ENCODE measurements at places on chromosomes 4 and X.
A peak's percentile ranks its signal among the peaks of the same experiment; 100 is the strongest.

DNA sequence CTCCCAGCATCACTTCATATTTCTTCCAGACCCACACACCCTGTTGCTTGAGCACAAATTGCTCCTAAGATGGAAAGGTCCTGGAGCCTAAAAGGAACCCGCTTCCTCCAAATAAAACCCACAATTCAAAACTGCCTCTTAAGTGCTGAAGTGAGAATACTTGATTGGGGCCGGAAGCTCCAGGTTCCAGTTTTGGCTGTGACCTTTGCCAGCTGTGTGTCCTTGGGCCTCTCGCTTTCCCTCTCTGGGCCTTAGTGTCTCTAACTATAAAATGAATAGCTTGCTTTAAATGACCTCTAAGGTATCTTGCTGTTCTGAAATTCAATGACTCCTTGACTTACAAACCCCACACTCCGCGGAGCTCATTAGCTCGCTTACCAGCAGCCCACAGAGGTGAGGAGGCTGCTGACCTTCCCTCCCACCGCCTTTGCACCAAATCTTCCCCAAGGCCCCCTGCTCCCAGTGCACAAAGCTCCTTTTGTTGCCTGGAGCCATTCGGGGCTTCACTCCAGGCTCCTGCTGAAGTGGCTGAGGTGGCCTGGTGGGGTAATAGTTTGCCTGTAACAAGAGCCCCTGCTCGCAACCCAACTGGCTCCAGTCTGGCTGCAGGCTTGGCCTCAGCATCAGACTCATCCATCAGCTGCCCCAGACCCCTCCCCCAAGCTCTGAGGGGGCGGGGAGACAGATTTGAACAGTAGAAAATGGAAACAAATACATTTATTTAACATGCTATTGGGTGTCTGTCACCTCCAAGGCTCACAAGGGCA is 21.8 kb downstream of the STARD8 start:
- DNase-seq: no peak

- no peak for DNase-seq
Measured at GRCh38 chr4:175614890-175615289, 197.2 kb downstream of the GPM6A start.

GRCh38 chr4:112536123-112536522 is 20.1 kb upstream of the NEUROG2 start:
- DNase-seq: no peak

DNA sequence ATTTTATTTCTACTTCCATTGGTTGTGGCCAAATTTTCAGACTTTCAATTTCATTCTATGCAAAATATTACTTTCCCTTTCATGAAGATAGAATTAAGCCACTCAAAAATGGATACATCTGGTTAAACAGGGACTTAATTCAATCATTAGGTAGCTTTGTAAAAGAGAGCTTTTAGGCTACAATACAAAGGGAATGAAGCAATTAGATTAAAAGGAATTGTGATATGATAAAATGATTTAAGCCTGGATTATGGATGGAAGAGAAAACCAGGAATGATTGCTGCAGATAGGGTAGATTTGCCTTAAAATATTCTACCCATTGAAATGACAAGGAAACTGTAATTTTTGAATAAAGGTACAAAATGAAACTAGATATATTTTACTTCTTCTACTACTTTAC is 134.6 kb upstream of the PDHA2 start:
- DNase-seq: no peak

GRCh38 chr4:37699868-37700481 is 13.8 kb upstream of the RELL1 start:
- DNase-seq: no peak

- no peak for DNase-seq
Measured at GRCh38 chr4:81827577-81828202, 356.0 kb upstream of the RASGEF1B start.

- DNase-seq: no peak
Measured at GRCh38 chrX:123185721-123186120, 1.6 kb downstream of the GRIA3 start.

DNA sequence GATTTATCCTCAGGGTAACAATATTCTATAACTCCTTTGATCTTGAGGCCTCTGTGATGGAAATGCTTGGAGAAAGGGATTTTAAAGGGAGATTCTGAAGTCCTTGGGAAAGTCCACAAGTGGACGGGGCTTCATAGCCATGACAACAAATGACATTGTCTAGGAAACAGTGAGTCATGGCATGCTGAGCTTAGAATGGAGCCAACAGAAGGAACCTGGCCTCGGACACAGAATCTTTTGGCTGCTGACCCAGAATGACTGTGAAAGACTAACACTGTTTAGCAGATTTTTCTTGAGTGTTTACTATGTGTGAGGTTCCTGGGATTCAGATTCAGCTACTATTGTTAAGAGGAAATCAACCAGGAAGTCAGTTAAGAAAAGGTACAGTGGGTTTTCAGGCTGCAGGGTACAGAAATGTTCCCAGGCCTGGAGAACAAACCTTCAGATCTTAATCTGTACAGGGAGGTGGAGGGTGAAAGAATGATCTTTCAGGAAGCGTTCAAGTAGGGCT is 18.1 kb upstream of the CXCL2 start:
- DNase-seq: peak; percentile 86

DNA sequence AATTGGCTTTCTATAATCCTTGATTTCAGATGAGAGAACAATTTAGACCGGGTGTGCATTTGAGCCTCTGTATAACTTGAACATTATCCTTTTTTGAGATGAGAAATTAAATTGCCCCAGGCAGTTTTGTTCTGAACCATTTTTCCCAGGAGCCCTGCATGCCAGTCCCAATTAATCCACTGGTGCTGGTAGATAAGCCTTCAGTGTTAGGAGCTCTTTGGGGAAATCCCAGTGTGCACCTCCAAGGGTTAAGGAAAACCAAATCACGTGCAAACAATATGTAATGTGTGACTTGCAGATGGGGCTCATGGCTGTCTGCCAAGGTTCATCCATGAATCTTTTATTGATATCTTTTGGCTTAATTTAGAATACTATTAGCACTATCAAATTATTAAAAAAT is 43.2 kb downstream of the KIT start:
- DNase-seq: no peak

- peak; percentile 39 for DNase-seq
Measured at GRCh38 chrX:34918856-34919255, 23.7 kb upstream of the FAM47B start.

DNA sequence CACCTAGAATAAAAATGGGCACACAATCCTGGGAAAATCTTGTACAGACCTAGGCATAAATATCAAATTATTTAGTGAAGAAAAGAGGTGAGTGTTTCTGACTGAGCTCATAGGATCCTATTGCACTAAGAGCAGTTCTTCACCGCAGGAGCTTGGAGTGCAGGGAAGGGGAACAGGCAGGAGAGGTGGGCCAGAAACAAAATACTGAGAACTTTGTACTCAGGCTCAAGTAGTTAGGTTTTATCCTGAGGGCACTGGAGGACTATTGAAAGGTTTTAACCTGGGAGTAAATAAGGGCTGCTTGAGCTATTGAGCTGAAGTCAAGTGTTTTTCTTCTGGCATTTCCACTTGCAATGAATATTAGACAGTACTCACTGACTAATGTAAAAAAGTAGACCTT is 12.2 kb downstream of the EPHA5 start:
- DNase-seq: no peak

- DNase-seq: no peak
Measured at GRCh38 chrX:41655631-41656030, 33.1 kb upstream of the GPR34 start.

DNA sequence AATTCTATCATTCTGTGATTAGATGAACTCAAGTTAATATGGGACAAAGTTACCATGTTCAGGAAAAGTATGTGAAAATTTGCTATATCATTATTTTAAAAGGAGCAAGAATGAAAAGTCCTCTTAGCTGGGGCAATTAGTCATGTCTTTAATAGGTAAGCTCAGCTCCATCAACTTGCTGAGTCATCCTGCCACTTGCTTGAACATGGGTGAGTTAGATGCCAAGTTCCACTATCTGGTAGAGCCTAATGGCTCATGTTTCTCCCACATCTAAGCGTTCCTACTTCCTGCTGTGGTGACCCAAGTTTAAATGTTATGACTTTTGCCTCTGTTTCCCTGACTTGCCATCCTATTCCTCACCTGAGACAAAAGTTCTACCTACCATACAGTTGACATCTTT is 276.8 kb downstream of the ZNF674 start:
- DNase-seq: peak; percentile 56

DNA sequence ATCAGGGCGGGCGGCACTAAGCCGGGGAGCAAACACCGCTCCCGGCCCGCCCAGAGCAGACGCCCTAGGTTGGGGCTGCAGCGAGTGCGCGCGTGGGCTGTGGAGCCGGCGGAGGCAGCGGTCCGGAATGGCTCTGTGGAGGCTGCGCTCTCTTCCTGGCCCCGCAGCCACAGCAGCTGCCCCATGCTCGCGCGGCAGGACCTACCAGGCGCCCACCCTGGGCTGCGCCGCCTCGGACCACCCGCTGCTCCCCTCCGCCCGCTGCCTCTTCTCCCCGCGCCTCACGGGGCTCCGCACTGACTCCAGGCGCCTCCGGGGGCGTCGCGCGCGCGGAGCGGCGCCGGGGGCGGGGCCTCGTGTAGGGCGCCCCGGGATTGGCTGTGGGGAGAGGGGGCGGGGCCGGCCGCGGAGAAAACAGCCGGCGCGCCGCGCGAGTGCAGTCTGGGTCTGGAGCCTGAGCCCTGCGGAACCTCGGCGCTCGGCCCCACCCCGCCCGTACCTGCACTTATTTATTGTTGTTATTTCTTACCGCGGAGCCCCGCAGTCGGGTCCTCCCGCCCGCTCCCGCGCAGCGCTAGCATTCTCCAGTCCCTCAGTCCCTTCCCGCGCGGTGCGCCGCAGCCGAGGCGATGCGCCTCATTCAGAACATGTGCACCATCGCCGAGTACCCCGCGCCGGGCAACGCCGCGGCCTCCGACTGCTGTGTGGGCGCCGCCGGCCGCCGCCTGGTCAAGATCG is at the start of gene RASL11B:
Gene RASL11B, plus strand, starts transcription at position 439 of the 738 bp plus-strand sequence. Its CDS starts 191 bp downstream, at position 630.
- DNase-seq: peak; percentile 51

GRCh38 chr4:186852073-186852420 is 128.4 kb upstream of the FAT1 start:
- no peak for DNase-seq

DNA sequence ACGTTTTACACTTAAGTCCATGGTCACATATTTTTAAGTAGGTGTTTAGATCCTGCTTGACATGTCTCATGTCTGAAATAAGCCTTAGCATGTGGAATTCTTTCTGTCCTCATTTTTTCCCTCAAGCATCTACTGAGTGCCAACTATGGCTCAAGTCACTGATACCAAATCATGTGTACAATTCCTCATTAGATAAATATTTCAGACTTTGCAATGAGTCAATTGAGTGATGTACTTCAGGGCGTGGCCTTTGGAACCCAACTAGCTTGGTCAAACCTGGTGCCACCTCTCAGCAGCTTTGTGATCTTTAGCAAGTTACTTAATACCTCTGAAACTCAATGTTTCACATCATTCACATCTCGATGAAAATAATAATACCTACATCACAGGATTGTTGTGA is 12.6 kb upstream of the JADE1 start:
- DNase-seq: peak; percentile 32

All from amniotic epithelial cell (primary cell).